AG04450 (cell line): ENCODE measurements at places on chromosomes 16 and 17. TPM values are rescaled to one million over a fixed set of nuclear protein-coding genes. Genes with fewer than 3 reads are reported as not detected.

The TLE7 gene
- polyA plus RNA-seq: not detected in 2 replicates

The TNFSF13 gene
- 0.83 and 1.0 TPM in 2 replicates for polyA plus RNA-seq

The SOST gene
- polyA plus RNA-seq: not detected in 2 replicates

The LAT gene
- 2.6 and 2.9 TPM in 2 replicates for polyA plus RNA-seq

The SRCIN1 gene
- not detected in 2 replicates for polyA plus RNA-seq

The SMIM36 gene
- not detected in 2 replicates for polyA plus RNA-seq

The FSCN2 gene
- polyA plus RNA-seq: 0.26 and 0.41 TPM in 2 replicates

The SALL1 gene
- 9.9 and 11.0 TPM in 2 replicates for polyA plus RNA-seq

The TBX21 gene
- not detected in 2 replicates for polyA plus RNA-seq

The DLX4 gene
- polyA plus RNA-seq: 0.15 TPM in 1 of 2 replicates, not detected in the other

The KRTAP2-2 gene
- polyA plus RNA-seq: not detected in 2 replicates

The RNF222 gene
- not detected in 2 replicates for polyA plus RNA-seq

The PIPOX gene
- 0.74 and 0.79 TPM in 2 replicates for polyA plus RNA-seq

The PYDC1 gene
- polyA plus RNA-seq: not detected in 2 replicates

The ADAD2 gene
- not detected in 2 replicates for polyA plus RNA-seq
